HAP-1 (cell line): ENCODE measurements at places on chromosomes 5 and 9.

DNA sequence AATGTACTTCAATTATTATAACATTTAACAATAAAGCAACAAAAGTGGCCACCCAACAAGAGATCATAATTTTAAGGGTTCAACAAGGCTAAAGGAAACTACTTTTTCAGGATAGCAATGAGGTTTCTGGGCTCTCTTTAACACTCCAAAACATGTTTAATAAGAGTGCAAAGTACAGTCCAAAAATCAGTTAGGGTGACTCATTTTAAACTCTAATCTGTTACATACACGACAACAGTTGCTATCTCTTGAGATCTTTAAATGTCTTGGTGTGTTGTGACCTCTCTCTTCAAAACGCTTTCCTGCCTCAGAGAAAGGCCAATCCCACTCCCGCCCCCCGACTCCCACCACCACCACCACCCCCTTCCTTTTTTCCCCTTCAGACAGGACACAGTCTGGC, 11.5 kb downstream of the NFIB start:
- no peak for DNase-seq

DNA sequence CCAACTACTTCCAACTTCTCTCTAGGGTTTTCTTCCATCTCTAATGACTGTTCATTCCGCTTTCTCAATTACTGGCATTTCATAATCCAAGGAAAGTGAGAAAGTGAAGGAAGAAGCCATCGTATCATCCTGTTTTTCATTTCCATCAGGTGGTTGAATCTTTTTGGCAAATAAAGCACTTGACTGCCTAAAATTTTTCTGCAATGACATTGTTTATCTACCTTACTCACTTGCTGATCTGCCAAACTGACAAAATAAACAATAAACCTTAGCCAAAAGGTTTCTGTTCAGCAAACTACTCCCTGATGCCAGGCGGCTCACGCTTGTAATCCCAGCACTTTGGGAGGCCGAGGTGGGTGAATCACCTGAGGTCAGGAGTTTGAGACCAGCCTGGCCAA, 18.4 kb downstream of the FNBP1 start:
- DNase-seq: no peak

- DNase-seq: no peak
Measured at GRCh38 chr5:134741052-134741451, 2.7 kb downstream of the CAMLG start.

DNA sequence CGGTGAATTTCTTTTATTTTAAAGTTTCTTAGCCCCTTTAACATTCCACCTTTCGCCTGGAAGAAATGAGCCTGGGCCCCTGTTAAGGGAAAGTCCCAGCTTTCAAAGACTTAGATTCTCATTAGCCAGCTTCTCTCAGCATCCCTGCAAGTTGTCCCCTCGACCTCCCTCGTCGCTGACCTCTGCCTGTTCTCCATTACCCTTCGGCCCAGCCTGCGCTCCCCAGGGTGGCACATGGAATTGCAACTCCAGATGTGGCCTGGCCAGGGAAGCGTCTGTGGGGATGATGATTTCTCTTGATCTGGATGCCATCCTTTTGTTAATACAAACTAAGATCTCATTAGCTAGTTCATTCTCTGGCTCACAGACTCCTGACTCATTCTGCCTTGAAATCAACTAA, 43.4 kb upstream of the FANCC start:
- DNase-seq: no peak

DNA sequence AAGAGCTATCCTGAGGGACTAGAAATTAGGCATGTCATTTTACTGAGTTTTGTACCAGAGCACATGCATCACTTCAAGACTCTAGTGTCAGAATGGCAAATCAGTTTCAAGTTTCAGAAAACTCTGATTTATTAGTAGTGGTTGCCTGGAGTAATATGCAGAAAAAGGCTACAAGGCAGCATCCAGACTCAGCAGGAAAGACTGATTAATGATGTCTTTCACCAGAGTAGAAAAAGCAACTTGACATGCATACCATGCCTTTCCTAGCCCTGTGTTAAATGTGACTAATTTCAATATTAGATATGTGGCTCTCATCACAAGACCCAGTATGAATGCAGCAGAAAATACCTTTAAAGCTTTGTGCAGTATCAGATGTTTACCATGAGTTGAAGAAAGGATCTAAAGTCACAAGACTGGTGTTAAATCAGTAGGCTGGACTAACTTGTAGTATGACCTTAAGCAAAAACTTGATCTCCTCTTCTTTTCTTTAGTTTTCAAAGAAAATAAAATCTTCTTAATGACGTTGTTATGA, 1251.2 kb upstream of the C9orf72 start:
- no peak for DNase-seq

DNA sequence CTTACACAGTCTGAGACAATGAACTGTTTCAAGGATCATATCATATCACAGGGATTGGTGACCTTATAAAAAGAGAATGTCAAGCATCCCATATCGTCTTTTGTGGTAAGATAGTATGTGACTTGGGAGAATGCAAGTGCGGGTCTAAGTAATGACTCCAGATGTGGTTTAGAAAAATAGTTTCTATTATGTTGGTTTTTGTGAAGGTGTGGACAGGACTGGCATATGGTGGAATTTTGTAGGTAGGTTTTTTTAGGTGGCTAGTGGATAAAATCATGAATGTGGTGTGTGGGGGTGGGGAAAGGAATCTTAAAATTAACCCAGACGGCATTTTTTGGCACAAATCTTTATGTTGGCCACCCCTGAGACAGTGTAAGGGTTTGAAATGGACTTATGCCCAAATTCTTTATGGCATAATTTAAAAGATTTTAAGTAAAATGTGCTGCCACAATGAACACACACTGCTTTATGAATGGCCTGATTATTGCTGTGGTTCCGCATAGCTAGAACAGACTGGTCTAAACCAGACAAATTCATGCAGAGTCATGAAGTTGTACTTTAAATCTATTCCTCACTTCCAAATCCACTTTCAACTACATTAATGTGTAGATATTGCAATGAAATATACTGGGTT, 204.8 kb upstream of the HAPLN1 start:
- DNase-seq: no peak

- DNase-seq: no peak
Measured at GRCh38 chr5:37738057-37738691, 101.7 kb downstream of the GDNF start.

GRCh38 chr5:96014395-96014794, 52.7 kb upstream of the ELL2 start:
- DNase-seq: no peak

DNA sequence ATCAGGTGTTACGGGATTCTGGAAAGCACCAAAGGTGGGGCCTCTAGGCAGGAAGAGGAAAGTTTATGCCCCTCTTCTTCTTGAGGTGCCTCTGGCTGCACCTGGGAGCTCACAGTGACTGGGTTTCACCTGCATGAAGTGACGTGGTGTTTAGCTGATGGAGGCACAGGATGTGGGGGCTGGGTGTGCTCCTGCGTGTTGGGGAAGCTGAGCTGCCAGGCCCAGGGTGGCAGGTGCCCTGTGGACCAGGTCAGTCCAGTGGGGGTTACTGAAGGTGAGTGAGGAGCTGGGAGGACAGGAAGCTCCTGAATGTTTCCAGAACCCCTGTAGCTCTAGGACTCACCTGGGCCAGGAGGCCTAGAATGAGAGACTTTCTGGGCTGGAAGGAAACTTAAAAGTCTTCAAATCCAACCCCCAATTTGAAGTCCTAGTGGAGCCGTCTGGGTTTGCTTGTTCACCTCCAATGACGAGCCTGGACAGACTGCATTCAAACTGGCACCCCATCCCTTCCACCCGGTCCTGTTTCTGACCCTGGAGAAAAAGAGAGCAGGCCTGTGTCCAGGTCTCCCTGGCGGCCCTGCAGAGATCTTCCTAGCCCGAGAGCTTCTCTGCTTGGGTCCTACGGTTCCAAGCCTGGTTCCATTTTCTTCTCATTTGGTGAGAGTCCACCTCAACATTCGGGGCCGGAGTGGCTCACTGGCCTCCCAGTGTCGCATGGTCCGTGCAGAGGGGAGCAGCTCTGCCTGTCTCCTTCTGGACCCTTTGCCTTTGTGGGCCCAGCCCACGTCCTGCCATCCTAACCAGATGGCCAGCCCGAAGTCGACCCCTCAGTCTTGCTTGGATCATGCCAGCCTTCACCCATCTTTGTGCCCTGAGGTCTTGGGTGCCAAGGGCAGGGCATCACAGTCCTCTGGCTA, 22.3 kb downstream of the TRAF1 start:
- no peak for DNase-seq

- no peak for DNase-seq
Measured at GRCh38 chr5:23013395-23013998, 160.4 kb upstream of the CDH12 start.

- no peak for DNase-seq
Measured at GRCh38 chr9:110208031-110208430, at the start of gene C9orf152. TSS of gene C9orf152 (minus strand) at chr9:110208159. CDS start at chr9:110207579, 580 bp downstream.

- peak; percentile 46 for DNase-seq
Measured at GRCh38 chr5:75566710-75567309, 44.4 kb upstream of the ANKDD1B start.

GRCh38 chr5:14913096-14913495, 41.5 kb upstream of the ANKH start:
- no peak for DNase-seq

DNA sequence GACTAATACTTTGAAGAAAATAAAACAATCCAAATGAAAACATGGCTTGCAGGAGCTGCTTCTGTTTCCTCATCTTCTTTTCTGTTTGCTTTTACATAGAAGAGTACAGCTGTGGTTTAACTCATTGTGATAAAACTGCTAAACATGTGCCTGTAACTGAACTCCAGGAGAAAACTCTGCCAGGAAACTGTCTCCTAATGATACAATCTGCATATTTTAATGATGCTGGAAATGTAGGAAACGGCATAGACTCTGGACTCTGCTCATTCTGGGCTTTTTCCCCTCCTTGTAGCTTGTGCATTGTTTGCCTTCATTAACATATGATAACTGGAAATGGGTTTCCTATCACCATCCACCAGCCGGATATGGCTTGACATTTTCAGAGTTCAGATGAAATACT, 813.3 kb upstream of the WWC1 start:
- no peak for DNase-seq

DNA sequence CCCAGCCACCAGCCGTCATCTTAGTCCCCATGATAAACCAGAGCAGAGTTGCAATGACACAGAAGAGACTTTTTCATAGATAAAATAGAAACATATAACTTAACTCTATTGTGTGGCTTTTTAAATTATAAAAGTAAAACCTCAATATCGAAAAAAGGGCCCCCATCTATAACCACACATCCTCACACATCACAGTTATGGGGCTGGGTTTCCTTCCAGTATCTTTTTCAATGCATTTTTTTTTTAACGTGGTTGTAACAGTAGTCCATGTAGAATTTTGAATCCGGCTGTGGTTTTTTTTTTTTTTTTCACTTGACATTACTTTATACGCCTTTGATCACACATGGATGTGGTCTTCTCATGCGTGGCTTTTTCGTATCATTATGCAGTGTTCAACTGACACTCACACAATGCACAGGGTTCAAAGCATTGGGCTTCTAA, 77.4 kb downstream of the CFAP77 start:
- DNase-seq: no peak
